ENCODE measurements at places on chromosomes 2 and 18.

GRCh38 chr2:196143730-196144131, 27.6 kb downstream of the STK17B start:
- no peak for DNase-seq

DNA sequence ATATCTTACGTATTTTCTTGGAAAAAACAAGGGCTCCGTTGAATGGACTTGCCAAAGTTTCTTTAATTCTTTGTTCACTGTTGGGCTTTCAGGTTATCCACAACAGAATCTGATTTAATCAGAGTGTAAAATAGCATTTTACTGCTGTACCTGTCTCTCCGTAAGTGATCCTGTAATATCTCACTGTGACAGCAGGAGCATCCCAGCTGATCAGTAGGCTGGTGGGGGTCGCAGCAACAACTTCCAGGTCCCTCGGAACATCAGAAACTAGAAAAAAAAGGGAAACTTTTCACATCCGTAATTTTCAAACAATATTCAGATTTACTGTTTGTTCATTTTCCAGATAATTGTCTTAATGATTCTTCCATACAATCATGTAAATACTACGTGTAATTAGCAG, 51.2 kb downstream of the FN1 start:
- no peak for DNase-seq

DNA sequence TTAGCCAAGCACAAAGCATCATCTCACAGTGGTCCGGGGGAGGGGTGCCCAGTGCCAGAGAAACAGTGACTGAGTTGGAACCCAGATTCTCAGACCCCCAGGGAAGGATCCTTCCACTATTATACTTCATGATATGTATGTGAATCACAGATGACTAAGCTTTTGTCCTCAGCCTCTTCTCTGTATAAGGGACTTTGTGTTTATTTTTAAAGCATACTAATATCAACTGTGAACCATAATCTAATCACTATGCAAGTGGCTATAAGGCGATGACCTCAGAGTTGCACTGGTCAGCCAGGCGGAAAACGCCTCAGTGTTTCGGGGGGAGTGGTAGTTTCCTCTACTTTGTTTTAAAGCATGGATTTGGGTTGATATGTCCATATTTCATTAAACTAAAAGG, 160.4 kb upstream of the TMEM200C start:
- DNase-seq: no peak

- no peak for DNase-seq
These were observed 56.1 kb upstream of the C2orf15 start for GRCh38 chr2:99085421-99085820.

DNA sequence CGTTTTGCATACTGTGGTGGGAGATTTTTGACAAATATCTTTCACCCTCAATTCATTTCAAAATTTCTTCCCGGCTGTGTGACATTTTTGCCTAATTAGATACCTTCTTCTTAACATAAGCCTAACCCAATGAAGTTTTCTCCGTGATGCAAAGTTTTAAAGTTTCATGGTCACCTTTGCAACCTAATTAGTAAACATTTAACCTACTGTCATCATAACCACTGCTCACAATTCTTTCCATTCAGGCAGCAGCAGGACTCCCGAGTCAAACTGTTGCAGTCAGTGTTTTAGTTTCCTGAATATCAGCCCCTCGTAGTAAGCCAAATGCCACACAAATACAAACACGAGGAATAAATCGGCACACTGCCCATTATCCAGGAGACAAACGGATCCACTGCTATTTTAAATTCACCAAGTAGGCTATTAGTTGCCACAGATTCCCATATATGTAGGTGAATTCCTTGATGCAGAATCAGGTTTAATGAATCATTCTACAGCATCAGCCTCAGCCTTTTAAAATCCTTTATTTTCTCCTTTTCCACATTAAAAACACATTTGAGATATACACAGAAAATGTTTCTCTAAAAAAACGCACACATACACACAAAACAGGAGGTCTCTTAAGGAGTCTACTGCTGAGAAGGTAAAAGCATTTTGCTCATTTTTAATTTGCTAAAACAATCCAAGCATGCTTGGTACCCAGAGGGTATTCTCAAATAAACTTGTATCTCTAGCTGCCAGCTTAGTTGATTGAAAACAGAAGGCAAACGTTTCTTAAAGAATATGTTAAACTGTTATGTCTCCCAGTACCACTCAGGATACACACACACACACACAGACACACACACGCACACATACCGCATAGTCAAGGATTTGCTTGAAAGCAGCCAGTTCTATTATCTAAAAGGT, 106.5 kb upstream of the KCTD1 start:
- DNase-seq: no peak

- no peak for DNase-seq
These were observed 20.3 kb downstream of the ADCYAP1 start for GRCh38 chr18:924987-925386.

GRCh38 chr2:2719015-2719414, 387.9 kb upstream of the MYT1L start:
- no peak for DNase-seq

- DNase-seq: peak; percentile 64
These were observed 157.5 kb upstream of the SESTD1 start for GRCh38 chr2:179422037-179422643.

GRCh38 chr2:104871649-104871971, 17.7 kb downstream of the POU3F3 start:
- no peak for DNase-seq

GRCh38 chr2:233247116-233247515, 4.4 kb upstream of the ATG16L1 start:
- DNase-seq: no peak

DNA sequence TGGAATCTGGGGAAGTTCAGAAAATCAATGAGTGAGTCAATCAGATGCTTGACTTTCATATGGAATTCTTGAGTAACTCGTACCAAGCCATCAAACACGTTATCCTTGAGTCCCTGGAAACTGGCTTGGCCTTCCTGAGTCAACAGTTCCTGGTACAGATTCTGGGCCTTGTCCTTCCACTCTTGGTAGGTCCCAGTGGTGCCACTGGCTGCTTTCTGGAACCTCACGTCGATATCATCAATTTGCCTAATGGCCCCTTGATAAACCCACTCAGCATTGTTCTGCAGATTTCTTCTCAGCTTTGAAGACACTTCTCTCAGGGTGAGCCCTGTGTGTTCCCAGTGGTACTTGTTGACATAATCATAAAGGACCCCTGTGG, 41.1 kb downstream of the APOB start:
- no peak for DNase-seq

- DNase-seq: no peak
These were observed 17.3 kb downstream of the ESPNL start for GRCh38 chr2:238117199-238118154.

DNA sequence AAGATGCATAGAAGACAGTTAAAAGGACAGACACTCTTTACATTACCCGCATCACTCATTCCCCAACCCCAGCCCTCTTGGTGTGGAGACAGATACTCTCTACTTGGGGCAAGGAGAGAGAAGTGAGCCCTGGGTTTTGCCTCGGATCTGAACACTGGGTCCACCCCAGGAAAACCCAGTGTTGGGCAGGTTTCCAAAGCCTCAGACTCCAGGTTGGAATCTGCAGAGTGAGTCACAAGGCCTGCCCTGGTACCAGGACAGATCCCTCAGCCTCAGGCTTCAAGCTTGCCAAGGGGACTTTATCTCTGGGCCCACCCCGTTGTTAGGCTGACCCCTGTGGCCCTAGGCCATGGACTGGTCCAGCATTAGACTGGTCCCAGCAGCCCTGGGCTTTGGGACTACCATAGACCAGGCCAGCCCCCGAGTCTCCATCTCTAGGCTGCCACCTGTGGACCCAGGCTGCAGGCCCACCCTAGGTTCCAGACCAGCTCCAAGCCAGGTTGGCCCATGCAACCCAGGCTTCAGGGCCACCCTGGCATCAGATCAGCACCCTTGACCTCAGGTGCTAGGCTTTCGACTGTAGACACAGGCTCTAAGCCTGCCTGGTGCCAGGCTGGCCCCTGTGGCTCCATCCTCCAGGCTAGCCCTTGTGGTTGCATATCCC, 112.8 kb downstream of the GULP1 start:
- no peak for DNase-seq

GRCh38 chr2:180927030-180927686, 53.2 kb upstream of the UBE2E3 start:
- DNase-seq: no peak

GRCh38 chr2:217530392-217531090, 472.3 kb downstream of the TNS1 start:
- DNase-seq: peak; percentile 46

GRCh38 chr2:199465390-199465789, 7.7 kb upstream of the SATB2 start:
- DNase-seq: no peak

- no peak for DNase-seq
These were observed 46.0 kb downstream of the COX7A2L start for GRCh38 chr2:42314892-42315468.

GRCh38 chr2:16226943-16227664, 286.8 kb downstream of the MYCN start:
- no peak for DNase-seq

GRCh38 chr2:28528206-28528605, 32.3 kb downstream of the PLB1 start:
- DNase-seq: no peak

DNA sequence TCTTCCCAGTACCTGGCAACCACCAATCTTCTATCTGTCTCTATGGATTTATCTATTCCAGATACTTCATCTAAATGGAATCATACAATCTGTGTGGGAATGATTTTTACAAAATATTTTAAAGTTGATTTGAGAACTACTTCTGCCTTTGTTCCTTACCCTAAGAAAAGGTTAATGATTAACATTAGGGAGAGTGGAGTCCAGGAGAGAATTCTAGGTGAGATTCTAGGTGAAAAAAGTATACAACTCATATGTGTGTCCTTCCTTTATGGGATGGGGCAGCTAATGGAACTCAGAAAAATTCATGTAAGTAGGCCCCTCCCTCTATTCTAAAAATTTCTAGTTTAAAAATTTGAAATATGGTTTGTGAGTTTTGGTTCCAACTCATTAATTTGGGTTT, 35.9 kb upstream of the WDSUB1 start:
- no peak for DNase-seq

GRCh38 chr2:237324405-237324831, 89.5 kb downstream of the COL6A3 start:
- no peak for DNase-seq

DNA sequence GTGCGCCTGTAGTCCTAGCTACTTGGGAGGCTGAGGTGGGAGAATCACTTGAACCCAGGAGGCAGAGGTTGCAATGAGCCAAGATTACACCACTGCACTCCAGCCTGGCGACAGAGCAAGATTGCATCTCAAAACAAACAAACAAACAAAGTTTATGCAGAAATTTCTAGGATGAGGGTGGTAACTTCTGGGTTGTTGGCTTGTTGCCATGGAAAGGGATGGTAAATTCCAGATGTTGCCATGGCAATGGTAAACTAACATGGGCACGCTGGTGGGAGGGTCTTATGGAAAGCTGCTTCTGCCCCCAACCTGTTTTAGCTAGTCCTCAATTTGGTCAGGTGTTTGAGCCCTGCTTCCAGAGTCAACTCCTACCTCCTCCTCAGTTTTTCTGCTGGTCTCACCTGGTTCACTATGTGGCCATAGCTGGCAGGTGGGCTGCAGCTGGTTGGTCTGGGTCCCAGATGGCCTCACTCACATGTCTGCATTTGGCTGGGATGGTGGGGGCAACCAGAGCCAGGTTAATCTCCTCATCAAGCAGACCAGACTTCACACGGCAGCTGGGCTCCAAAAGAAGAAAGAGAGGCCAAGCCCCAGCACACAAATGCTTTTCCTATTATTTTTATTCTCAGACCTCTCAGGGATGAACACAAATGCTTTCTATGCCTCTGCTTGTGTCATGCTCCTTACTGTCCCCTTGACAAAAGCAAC, 26.6 kb upstream of the TEX44 start:
- DNase-seq: no peak

GRCh38 chr18:68699043-68699442, 15.9 kb downstream of the TMX3 start:
- no peak for DNase-seq

DNA sequence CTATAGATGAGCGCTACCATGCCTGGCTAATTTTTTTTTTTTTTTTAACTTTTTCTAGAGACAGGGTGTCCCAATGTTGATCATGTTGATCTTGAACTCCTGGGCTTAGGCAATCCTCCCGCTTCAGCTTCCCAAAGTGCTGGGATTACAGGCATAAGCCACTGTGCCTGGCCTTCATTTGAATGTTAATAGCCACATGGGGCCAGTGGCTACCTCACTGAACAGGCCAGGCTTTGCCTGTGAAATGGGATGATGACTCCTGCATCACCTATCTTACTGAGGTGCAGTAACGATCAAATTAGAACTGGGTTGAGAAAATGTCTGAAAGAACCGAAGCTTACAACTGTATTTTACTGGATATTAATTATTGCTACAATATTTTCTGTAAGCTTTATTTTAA, 278.7 kb downstream of the TCF4 start:
- no peak for DNase-seq

- no peak for DNase-seq
These were observed 56.8 kb downstream of the MRPL33 start for GRCh38 chr2:27828305-27828704.

DNA sequence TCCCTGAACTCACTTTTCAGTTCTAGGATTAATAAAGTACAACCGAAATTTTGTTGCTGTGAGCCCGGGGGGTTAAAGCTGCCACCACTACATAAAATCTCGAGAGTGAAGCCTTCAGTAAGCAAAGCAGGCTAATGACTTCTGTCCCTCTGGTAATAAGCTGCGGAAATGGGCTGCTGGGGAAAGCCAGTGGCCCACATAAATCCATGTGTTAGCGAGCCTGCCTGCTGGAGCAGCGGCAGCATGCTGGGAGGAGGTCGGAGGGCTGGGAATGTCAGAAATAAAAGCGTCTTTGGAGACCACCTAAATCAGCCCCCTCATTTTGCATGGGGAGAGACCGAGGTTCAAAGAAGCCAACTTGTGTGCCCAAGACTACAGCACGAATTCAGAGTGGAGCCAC, 371.7 kb downstream of the TNS1 start:
- peak; percentile 25 for DNase-seq

GRCh38 chr2:10345813-10346212, 43.1 kb downstream of the HPCAL1 start:
- no peak for DNase-seq

GRCh38 chr18:58761970-58762780, 90.9 kb downstream of the MALT1 start:
- DNase-seq: no peak

DNA sequence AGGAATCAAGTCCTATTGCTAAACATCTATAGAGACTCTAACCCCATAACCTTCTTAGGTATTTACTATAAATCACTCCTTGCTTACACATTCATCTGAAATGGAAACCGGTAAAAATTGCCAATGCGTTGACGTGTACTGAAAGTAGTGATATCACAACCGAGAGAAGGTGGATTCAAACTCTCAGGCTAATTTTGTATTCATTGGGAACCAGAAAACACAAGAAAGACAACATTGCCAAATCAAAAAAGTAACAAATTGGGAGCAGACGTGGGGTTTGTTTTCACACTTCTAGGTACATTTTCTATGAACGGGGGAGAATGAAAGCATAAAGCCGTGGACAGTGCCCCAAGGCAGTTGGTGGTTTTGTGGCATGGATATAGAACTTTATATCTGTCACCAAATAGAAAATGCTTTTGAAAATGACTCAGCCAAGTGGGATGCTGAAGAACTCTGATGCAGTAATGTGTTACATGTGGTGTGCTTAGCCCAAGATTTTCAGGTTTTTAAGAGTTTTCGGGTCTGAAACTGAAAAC, 155.1 kb upstream of the RASGRP3 start:
- no peak for DNase-seq

- DNase-seq: no peak
These were observed 16.1 kb upstream of the GNAL start for GRCh38 chr18:11672846-11673454.

All from NCI-H2227 treated with DMSO at 0.1 percent for 48 hours (cell line).